Aorta (tissue), 5 donors: ENCODE measurements at places on chromosomes 5 and 9. TPM values are rescaled to one million over a fixed set of nuclear protein-coding genes. Genes with fewer than 3 reads are reported as not detected.

GDA gene
- total RNA-seq = not detected

MLANA gene
- not detected for total RNA-seq

CMBL gene
- total RNA-seq = 20.2 TPM

BARHL1 gene
- not detected for total RNA-seq

UNC5A gene
- not detected for total RNA-seq

SNX18 gene
- 84.4 TPM for total RNA-seq

DNA sequence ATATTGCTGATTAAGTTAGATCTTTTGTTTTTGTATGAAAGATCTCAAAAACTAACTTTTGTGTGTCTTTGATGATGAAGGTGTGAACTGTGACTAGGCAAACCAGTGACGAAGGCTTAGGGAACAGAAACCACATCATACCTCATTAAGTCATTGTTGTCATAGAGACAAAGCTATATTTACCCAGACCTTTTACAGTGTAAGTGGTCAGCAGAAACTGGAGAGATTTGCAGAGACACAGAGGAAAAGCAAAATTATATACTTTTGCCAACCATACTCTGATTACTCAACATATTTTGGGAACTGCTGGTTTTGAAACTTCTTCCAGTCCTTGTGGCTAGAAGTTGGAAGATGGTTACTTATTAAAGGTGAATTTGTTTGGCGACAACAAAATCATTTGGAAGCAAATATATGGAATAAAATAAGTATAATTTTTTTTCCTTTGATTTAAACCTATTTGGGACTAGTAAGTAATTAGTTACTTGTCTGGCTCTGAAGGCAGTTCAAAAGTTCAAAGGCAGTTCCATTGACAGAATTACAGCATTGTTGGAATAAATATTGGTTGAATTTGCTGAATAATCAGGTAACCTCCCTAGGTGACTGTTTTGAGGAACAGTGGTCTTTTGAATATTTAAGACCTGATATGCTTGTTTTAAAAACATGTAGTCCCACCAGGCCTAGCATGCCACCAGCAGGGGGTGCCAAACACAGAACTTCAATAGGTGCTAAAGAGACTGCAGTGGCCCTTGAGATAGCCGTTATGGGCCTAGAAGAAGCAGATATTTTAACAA lies 103.8 kb downstream of the RPS23 start:
- peak; percentile 83 for DNase-seq

- DNase-seq = no peak
Observed at GRCh38 chr9:121478816-121479676, 20.6 kb downstream of the GGTA1 start.

- DNase-seq = no peak
Observed at GRCh38 chr5:87129046-87129445, 138.6 kb upstream of the RASA1 start.

DNA sequence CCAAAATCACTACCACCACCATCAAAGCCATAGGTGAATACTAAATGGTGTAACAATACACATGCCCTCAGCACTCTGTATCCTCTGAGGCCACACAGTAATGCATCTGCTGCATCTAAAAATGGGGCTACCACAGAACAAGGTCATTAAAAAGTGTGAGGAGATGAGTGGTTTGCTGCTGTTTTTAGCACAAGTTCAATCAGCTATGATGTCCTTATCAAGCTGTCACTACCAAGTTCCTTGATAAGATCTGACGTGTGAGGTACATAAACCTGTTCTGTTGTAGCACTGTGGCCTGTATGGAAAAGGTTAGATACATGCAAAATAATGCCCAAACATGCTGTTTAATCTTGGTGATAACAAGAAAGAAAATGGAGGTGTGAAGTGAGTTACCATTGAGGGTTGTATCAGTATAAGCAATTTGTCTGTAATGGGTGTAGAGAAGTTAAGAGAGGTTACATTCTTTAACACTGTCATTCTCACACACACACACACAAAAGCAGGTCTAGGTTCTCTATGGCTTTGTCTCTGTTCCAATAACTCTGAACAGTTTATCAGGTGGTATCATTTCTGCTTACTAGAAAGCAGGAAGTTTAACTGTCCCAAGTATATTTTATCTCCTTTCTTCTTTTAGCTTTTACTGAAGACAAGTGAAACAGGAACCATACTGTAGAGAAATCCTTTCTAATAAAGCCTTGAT lies 252.9 kb downstream of the CWC27 start:
- no peak for DNase-seq

GRCh38 chr5:143373076-143373475 lies 30.4 kb downstream of the NR3C1 start:
- DNase-seq = no peak

DNA sequence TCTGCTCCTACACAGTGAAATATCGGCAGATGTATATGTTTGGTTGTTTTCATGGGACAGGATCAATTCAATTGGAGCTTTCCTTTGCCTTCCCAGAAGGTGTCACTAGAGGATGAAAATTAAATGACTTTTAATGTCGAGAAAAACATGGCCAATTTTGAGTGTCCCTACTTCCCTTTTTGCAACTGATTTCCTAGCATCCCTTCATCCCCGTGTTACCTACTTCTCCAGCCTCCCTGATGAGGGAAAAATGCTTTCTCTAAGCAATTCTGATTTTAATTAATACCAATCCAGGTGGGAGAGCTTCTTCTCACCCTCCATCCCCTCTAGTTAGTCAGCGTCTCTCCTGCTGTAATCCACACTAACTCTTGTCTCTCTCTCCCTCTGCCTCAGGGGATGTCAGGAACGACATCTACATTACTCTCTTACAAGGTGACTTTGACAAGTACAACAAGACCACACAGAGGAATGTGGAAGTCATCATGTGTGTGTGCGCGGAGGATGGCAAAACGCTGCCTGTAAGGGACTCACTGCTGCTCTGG lies 64.9 kb downstream of the DOCK2 start:
- no peak for DNase-seq

DNA sequence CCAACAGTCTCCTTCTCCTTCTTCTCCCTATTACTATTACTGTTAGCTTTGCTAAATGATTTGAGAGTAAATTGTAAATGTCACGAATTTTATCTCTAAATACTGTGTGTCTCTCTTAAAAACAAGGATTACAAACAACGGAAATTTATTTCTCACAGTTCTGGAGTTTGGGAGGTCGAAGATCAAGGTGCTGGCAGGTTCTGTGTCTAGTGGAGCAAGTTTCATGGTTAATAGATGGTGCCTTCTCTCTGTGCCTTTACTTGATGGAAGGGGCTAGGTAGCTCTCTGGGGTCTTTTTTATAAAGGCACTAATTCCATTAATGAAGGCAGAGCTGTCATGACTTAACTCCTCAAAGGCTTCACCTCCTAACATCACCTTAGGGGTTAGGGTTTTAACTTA lies 237.9 kb downstream of the MAN2A1 start:
- no peak for DNase-seq

DNA sequence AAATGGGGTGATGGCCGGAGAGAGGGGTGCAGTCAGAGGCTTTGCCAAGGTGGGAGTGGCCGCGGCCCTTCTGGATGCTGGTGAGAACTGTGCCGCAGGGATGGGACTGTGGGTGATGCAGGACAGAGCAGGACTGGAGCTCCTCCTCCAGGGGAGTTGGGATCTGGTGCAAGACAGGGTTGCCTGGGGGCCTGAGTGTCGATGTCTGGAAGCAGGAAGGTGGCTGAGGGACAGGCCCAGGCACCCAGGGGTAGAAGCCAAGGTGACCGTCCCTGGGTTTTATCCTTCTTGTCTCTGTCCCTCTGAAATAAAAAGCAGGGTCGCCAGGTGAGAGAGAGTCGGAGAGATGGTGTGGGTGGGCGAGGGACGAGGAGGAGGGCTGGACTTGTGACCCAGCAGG lies 89.1 kb upstream of the IER5L start:
- no peak for DNase-seq

DNA sequence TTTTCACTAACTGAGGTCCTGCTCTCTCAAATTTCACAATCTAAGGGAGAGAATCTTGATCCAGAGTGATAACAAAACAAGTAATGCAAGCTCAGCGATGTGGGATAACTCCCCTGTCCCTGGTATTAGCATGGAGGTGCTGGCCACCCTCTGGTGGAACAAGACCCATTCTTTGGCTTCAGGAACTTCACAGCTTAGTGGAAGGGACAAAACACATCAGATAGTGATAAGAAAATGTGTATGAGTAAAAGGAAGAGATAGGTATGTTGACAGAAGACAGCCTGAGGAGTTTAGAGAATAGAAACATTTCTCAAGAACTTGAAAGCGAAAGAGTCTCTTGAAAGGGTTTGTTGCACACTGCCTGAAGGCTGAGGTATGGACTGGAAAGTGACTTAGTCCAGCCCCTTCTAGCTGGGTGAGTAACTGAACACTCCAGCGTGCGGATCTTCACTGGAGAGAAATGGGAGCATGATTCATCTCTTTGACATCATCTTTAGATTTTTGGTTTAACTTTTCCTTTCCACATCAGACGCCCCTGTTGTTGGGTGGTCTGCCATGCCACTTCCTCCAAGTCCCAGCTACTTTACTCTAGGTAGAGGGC lies 25.4 kb upstream of the ZSWIM6 start:
- DNase-seq = no peak

GRCh38 chr5:51544031-51544785 lies 161.0 kb downstream of the ISL1 start:
- DNase-seq = no peak

GRCh38 chr9:97705354-97705950 lies 8.3 kb upstream of the XPA start:
- no peak for DNase-seq

DNA sequence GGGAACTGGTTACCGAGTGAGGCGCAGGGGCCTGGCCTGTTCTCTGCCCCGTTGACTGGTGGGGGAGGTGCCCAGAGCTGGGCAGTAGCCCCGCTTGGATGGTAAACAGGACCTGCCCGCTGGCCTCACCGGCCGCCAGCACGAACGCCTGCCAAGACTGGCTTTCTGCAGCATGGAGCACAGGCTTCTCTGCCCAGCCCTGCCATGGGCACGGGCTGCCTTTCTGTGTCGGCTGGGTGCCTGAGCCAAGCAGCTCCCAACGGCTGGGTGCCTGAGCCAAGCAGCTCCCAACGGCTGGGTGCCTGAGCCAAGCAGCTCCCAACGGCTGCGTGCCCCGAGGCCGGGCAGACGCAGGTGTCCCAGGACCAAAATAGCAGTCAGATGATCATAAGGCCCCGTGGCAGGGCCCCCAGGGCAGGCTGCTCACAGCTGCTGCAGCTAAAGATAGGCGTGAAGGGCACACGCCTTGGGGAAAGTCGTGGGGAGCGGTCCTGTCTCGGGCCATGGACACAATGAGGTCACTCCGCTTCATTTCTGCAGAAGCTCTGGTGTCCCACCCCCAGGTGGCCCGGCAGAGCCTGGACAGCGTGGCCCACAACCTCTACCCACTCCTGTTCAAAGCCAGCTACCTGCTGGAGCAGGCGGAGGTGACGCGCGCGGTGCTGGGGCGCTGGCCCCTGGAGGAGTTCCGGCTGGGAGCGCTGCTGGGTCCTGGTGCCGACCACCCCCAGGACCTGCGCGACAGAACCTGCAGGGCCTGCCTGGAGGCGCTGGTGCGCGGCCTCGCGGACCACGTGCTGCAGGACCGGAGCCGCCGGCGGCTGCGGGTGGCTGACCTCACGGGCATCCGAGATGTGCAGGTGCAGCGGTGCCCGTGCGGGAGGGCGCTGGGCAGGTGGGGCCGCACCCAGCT lies at the start of gene LRRC14B:
TSS of gene LRRC14B (plus strand) at position 460 of the 913 bp plus-strand sequence. CDS start at position 504, 44 bp downstream.
- peak; percentile 57 for DNase-seq

GRCh38 chr5:83672646-83673045 lies 48.0 kb downstream of the HAPLN1 start:
- no peak for DNase-seq

- no peak for DNase-seq
Observed at GRCh38 chr5:58046371-58046770, 413.5 kb downstream of the PLK2 start.

DNA sequence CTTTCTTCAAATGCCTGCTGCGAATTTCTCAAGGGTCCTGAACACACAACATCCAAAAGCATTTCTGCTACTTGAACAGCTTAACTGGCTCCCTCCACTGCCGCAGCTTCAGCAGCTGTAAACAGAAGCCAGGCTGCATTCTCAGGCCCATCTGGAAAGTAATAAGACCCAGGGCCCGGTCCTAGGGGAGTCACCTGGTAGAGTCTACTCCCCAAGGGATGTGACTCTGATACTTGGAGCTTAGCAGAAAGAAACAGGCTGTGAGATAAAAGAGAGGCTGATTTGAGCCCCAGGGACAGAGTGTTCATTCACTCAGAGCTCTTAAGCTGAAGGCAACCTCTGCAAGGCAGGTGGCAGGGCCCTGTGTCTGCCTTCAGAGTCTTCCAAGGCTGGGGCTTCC lies 356.8 kb downstream of the SPOCK1 start:
- DNase-seq = no peak

DNA sequence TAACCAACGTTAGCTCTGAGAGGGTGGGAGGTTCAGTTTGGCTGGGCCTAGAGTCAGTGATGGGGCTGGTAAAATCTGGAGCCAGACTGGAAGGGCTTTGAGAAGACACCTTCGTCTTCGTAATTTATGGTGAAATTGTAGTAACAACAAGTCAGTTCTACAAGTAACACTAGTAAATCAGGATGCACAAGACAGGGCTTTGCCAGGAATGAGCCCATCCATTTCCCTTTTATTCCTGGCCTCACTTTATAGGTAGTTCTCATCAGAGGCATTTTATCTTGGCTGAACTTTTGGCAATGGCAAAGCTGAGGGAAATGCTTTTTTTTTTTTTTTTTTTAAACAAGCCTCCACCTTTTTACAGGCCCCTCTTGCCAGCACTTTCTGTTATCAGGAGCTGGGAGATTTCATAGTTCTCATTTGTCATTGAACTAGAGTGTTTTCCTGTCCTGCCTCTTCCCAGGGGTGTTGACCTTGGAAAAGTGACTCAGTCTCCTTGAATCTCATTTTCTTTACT lies 110.5 kb upstream of the KLF4 start:
- no peak for DNase-seq

DNA sequence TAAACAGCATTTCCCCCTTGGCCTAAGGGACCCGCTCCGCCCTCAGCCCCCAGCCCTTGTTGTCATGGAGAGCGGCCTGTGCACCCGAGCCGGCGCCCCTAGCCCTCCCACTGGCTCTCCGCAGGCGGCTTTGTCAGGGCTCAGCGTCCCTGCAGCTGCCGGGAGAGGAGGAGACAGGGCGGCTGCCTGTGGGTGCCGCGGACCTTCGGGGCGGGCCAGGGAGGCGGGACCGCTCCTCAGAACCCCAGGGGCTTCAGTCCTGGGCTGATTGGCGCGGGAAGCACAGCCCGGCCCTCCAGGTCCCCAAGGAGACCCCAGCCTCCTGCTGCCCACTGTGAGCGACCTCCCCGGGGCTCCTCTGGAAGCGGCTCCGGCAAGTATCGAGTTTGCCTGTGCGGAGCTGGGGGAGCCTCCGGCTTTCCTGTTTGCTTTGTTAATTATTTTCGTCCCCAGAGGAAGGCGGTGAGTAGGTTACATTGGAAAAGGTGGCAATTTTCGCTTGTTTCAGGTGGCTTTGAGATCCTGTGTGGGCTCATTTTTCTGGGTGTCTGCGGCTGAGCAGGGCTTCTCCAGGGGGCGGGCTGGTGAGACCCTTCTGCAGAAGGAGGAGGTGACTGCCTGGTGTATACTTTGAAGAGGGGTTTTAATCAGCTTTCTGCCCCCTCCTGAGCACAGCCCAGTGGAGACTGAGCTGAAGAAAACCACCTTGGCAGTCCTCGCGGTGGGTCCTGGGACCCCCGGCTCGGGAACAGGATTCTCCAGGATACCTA lies at the start of gene FGD3:
TSS of gene FGD3 (plus strand) at position 256 of the 770 bp plus-strand sequence. CDS start 28,734 bp downstream, outside the sequence.
- no peak for DNase-seq
